ENCODE measurements at places on chromosomes 1 and 21. TPM values are rescaled to one million over a fixed set of nuclear protein-coding genes. Genes with fewer than 3 reads are reported as not detected.

DNA sequence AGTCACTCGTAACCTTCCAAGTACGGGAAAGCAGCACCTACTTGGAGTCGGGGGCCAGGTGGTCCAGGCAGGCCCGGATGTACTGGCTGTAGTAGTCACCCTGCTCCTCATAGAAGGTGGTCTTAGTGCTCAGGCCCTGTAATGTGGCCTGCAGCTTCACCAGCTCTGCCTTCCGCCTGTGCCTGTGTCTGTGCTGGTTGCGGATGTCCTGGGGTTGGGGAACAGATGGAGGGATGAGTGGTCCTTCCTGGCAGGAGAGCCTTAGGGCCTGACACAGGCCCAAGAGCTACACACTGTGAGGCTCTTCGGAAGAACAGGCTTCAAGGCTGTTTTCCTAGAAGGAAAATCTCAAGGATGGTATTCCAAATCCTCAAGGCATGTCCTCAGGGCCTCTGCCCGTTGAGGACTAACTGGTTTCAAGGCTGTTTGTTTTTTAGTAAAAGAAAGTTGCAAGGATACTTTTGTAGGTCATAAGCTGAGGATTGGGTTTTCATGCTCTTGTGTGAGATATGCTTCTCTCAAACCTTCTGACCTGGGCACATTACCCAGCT is 28.4 kb upstream of the MEF2D start:
- no peak for DNase-seq

The OR2AK2 gene
- total RNA-seq = not detected

The TNFRSF18 gene
- 0.66 TPM for total RNA-seq

GRCh38 chr1:36342426-36343185 is 19.2 kb upstream of the EVA1B start:
- no peak for DNase-seq

The APOBEC4 gene
- not detected for total RNA-seq

The CDC73 gene
- 77.7 TPM for total RNA-seq

The OR2T35 gene
- total RNA-seq = not detected

- DNase-seq = peak; percentile 77
These were observed 17.6 kb downstream of the HSPG2 start for GRCh38 chr1:21919520-21919919.

DNA sequence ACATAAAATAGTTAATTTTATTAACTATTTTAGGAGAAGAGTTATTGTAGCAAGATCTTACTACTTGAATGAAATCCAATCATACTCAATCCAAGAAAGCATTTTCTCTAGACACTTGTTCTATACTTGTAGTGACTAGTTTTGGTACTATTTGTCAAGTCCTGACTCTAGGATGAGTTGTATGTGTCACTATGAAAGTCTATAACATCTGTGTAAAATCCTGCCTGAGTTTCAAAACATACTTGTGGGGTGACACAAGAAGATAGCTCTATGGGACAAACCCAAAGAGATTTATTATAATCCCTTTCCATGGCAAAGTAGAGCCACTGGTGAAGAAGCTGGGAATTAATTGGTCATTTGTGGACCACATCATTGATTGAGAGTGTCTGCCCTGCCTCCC is 1042.2 kb upstream of the ADGRL4 start:
- no peak for DNase-seq

DNA sequence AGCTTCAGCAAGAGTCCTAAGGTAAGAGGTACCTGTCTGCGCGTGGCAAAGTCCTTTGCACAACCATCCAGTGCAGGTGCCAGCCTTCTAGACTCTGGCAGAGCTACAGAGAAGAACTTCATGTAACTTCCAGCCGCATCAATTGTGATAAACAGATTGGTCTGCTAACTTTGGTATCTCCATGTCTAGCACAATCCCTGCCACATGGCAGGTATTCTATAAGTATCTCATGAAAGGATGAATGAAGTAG is 29.8 kb downstream of the CD48 start:
- DNase-seq = no peak

DNA sequence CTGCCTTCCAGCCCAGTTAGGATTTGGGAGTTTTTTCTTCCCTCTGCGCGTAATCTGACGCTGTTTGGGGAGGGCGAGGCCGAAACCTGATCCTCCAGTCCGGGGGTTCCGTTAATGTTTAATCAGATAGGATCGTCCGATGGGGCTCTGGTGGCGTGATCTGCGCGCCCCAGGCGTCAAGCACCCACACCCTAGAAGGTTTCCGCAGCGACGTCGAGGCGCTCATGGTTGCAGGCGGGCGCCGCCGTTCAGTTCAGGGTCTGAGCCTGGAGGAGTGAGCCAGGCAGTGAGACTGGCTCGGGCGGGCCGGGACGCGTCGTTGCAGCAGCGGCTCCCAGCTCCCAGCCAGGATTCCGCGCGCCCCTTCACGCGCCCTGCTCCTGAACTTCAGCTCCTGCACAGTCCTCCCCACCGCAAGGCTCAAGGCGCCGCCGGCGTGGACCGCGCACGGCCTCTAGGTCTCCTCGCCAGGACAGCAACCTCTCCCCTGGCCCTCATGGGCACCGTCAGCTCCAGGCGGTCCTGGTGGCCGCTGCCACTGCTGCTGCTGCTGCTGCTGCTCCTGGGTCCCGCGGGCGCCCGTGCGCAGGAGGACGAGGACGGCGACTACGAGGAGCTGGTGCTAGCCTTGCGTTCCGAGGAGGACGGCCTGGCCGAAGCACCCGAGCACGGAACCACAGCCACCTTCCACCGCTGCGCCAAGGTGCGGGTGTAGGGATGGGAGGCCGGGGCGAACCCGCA is at the start of gene PCSK9:
TSS of gene PCSK9 (plus strand) at position 207 of the 741 bp plus-strand sequence. CDS start at position 497, 290 bp downstream.
- DNase-seq = peak; percentile 38

All from astrocyte (in vitro differentiated cells and primary cell).